NCI-H1930 (cell line): ENCODE measurements at places on chromosomes 5 and 9.

GRCh38 chr5:60649288-60649917, 50.6 kb downstream of the DEPDC1B start:
- DNase-seq: no peak

DNA sequence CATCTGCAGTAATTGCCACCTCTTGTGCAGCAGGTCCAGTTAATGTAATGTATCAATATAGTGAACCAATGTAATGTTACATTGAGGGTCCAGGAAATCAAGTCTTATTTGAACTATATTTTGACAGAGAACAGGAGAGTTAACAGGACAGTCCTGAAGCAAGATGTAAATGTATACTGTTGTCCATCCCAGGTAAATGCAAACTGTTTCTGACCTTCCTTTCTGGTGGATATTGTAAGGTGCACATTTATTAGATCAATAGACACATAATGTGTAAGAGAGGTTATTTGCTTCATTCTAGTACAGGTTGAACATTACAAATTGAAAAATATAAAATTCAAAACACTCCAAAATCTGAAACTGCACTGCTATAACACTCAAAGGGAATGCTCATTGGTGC, 23.4 kb upstream of the FBXW11 start:
- DNase-seq: no peak

- no peak for DNase-seq
Measured at GRCh38 chr5:17373814-17374556, 124.0 kb upstream of the TAF11L2 start.

DNA sequence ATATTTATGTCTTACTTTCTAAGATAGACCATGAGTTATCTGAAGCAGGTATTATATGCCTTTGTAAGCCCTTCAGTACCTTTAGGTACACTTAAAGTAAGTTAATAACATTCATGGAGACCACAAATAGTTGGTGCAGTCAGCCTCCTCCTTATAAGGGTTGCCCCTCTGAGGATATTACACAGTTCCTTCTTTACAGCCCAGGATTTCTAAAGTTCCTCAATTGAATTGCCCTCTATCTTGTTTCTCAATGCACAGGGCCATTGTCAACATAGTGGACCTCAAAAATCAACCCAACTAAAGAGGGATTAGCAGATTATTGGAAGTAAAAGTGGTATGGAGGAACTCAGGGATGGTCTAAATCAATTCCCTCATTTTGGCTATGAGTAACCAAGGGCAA, 50.3 kb downstream of the HMHB1 start:
- no peak for DNase-seq

- no peak for DNase-seq
Measured at GRCh38 chr5:151895660-151896030, 29.0 kb downstream of the GLRA1 start.

DNA sequence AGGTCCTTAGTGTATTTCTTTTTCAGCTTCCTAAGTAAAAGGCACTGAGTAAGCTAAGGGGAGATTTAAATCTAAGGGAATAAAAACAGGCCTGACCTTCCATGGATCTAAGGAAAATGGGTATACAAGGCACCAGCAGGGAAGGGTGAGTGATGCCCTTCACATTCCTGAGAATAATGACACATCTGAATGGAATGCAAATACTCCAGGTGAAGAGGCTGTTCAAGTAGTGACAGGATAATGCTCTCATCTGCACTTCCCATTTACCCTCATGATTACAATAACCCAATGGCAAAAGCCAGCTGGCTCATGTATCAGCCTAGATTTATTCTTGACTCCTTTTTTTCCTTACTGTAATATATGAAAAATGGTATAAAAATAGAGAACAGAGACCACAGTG, 216.2 kb upstream of the ACTBL2 start:
- DNase-seq: no peak

- no peak for DNase-seq
Measured at GRCh38 chr5:126172812-126173211, 250.4 kb upstream of the GRAMD2B start.

GRCh38 chr9:126113756-126114408, 212.7 kb upstream of the MVB12B start:
- no peak for DNase-seq

DNA sequence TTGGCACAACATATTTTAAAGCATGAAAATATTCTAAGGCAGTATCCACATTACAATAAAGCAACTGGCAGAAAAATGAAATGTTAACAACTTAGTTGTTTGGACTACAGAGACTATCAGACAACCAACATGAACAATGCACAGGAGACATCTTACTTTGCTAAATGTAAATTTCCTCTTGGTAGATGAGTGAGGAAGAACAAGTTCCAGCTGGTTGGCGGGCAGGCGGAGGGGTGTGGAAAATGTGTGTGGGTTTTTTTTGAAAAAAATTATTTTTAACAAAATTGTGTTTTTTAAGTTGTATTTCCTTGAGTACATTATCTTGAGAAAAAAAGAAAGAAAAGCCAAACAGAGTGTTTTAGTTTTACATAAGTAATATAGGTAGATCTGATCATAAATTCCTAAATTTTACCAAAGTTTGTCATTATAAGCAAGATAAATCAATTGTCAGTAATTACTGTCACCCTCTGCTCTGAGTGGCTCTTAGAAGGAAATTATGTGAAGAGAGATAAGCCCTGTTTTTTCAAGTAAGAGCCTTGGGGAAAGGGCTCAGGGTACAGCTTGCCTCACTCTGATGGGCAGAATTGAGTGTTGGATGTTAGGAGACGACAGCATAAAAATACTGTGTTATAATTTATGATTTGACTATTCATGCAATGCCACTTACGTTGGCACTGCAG, 42.5 kb downstream of the TMEM167A start:
- no peak for DNase-seq

- no peak for DNase-seq
Measured at GRCh38 chr5:120405923-120406322, 58.2 kb upstream of the PRR16 start.

DNA sequence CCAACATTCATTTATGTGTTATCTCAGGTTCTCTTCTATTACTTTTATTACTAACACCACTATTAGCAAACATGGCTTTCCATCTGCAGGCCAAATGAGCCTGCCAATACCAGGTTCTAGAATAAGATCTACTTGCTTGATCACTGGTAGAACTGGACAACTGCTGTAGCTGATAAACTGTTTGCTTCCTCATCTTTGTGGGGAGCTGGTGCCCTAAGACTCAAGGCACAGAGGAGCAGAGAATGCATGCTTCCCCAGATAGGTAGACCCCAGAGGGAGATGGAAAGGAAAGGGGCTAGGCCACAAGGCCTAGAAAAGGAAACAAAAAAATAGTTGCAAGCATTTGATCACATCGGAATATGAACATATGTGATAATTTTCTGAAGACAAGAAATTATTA, 30.7 kb upstream of the AUH start:
- DNase-seq: no peak

GRCh38 chr5:112062181-112062580, 305.2 kb upstream of the NREP start:
- DNase-seq: no peak

DNA sequence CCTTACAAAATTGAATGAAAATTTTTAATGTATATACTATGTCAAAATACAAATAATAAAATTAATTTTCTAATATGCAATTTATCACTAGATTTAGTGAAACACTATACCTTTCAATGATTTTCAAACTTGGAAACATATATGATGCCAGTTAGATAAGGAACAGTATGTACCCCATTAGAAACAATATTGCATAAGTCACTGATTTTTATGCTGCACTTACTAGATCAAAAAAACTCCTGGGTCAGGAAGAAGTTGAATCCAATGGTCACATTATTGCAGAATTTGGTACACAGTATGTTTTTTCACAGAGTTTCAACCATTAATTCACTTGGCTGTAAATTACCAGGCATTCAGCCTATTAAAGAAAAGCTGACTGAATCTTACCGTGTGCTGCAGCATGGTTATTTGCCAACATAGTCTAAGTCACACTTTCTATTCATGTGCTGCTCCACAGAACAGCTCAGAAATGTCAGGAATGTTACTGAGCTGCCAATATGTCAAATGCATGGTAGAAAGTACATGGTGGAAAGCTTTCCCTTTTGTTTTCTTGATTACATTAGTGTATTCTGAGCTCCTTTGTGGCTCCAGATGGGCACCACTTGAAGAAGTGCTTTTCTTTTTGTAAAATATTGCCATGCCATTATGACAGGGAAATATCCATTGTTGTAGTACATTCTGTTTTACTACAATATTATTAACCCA, 9.9 kb upstream of the PRR16 start:
- no peak for DNase-seq

DNA sequence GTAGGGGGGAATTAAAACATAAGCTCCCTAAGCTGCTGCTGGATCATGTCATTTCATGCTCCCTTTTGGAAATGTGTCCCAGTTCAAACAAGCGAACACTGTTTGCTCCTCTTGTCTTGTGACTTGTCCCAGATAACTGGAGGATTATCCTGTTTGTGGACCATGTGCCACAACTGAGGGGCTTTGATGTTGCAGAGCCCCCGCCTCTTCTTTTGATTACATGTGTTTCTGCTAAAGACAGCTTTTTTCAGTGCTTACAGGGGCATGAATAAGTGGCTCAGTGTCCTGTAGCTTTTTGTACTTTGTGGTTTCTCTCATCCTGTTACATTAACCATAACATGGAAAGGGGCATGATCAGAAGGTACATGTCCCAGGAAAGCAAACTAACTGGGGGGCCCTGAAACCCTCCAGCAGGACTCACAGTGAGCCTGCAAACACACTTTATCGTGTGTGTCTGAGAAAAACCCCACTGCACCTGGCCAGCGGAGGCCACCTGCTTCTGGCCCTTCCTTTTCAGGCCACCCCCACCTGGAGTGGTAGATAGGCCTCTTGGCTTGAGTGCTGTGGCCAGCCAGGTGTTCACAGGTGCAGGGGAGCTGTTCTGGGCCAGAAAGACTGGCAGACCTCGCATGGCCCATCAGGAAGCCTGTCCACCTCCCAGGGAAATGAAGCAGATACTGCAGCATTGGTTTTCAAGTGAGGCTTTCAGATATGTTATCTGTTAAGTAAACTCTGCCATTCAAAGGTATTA, 285.6 kb downstream of the FANCC start:
- no peak for DNase-seq

GRCh38 chr5:141903261-141903660, 20.4 kb upstream of the DELE1 start:
- DNase-seq: no peak

DNA sequence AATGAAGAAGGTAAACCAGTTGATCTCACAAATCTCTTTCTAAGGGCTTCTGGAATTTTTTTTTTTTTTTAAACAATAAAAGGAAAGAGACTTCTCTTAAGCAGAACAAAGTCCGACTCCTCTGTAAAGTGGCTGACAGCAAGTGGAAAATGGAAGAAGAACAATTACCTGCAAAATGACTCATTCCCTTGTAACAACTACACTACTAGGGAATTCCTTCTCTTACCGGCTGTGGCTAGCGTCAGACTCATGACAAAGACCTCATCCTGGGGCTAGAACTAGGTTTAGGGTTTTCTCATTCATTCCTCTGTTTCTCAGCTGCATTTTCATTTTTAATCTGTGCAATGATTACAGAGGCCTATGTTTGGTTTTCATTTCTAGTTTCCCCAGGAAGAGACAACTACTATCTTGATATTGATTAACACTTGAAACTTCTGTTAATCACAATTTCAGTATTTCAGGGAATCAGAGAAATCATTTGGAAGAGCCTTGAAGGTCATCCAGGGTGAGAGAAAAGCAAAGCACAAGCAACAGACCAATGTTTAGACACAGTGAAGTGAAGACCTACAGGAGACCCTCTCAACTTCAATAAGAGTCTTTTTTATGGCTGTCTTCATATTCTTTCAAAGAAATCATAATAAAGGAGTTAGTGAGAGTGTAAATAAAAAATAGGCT, 437.9 kb downstream of the RAB3C start:
- no peak for DNase-seq

DNA sequence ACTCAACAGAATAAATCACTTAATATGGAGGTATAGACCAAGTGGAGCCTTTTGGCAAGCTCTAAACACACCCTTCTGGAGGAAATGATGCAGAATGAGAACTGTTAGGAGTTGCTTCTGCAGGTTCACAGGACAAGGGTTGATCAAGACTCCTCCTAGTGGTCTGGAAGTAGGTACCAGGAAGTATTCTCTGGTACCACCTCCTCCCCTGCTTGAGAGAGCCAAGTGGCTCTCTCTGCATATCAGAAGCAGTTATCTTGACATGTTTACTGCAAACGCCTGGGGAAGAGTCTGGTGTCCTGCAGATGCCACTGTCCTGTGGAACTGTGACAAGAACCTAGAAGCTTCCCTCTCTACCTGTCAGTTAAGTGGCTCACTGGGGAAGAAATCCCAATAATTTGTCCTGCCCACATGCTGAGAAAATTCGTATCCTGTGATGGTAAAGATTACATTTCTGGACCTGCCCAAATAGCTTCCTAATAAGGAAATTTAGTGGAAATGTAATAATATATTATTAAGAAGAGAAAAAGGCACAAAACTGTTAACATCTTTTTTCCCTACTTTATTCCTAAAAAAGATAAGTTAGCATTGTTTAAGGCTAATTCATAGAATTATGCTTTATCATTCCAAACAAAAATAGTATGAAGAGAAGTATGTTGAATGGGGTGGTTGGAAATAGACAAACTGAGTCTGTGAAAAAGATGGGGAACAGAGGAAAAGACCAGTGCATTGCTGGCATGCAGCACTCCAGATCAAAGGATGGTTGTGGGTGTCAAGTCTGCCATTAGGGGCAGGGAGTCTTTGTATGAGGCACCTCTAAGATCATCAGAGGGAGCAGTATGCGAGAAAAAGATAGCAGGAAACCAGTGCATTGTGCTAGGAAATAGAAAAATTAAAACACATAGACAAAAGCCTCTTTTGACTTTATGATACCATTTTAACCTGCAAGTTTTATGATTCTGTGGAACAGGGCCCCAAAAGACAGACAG, 118.8 kb downstream of the CDC42SE2 start:
- DNase-seq: no peak

DNA sequence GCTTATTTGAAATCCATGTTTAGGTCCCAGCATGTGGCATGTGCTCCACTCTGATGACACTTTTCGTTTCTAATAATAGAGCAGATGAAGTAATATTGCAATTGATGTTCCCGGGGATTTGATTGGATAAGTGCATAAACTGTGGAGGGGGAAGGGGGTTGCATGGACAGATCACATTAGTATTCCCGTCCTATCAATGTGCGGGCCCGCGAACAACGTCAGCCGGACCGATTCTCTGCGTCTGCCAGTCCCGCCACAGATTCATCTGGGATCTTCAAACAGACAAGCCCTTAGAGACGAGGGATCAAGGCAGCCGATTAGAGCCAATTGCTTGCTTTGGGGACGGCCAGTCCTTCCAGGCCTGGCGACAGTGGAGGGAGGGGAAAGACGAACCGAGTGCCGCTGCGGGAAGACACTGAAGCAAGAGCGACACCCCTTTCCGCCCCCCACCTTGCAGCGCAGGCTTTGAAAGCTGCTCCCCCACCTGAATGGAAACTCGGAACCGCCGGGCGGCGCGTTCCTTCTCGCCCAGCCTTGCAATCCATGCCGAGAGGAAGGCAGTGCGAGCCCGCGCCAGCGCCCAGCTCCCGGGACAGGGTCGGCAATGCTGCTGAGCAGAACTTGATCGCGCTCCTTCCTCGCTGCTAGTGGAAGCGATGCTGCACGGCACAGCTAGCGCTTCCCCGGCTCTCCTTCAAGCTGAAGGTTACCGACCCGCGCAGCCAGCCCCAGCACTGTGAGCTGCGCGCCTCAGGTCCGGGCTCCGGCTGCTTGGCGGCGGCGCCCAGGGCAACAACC, at the start of gene RGS7BP:
Gene RGS7BP, plus strand, starts transcription at position 247 of the 798 bp plus-strand sequence. CDS start 610 bp downstream, outside the sequence.
- DNase-seq: peak; percentile 13
